ENCODE measurements at places on chromosomes 4 and X.

DNA sequence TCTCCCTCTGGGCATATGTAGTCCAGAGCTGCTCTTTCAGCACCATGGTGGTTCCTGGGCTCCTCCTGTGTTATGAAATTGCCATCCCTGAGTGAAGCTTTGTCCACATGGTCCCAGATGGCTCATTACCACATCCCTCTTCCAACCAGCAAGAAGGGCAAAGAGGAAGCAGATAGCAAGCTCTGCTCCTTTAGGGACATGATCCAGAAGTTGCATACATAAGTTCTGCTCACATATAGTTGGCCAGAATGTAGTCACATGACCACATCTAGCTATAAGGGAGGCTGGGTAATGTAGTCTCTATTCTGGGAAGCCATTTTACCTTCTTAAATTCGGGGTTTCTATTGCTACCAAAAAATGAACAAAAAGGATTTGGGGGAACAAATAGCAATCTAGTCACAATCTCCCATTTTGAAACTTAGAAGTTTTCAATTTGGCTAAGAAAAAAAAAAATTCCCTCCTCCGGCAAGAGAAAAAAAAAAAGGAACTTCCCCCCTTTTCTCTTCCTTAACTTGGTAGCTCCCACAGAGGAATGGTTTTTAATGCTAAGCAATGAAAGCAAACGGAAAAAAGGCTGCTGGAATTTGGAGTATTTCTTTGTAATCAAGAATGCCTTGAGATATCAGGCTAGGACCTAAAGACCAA lies 88.2 kb upstream of the USP9X start:
- peak; percentile 86 for DNase-seq

DNA sequence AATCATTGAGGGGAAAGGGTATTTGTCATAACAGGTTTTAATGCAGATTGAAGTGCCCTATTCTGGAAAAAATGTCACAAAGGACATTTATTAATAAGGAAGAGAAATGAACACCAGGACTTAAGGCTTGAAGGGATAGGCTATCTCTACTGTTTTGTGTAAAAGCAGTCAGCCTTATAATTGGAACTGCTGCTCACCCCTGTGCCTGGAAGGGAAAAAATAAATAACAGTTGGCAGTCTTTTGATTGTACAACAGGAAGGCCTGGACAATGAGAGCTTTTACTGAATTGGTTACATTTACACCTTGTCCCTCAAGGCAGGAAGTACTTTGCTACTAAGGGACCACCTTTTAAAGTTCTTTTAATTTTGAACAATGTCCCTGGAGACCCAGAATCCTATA lies 17.8 kb upstream of the MAGED4 start:
- no peak for DNase-seq

- no peak for DNase-seq
Measured at GRCh38 chr4:81601358-81601694, 129.6 kb upstream of the RASGEF1B start.

DNA sequence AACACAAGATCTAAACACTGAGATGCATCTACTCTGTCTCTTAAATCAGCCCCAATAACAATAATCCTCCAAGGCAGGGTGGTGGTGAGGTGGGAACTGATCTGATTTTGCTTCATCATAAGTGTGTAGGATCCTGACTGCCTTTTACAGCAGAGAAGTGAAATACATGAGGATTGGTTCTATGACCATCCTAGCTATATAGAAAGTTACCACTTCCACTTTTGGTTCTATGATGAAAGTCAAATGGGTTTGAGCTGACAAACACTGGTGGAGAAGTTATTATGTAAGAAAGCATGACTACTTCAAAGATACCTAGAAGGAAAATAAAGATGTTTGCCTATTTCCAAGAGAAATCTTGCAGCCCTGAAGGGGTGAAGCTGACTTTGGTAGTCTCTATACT lies 181.6 kb downstream of the NKX6-1 start:
- DNase-seq: peak; percentile 22

DNA sequence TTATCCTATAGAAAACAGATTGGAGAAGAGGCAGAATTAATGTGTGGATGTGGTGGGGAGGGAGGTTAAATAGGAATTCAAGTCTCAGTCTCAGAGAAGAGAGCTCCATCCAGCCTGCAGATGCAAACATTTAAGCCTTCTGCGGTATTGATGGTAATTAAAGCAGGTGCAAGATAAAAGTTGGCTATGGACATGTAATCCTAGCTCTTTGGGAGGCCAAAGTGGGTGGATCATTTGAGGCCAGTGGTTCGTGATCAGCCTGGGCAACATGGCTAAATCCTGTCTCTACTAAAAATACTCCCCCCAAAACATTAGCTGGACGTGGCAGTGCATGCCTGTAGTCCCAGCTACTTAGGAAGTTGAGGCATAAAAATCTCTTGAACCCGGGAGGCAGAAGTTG lies 332.7 kb downstream of the PABPC4L start:
- DNase-seq: no peak

GRCh38 chr4:38145741-38146140 lies 185.5 kb downstream of the PTTG2 start:
- no peak for DNase-seq

DNA sequence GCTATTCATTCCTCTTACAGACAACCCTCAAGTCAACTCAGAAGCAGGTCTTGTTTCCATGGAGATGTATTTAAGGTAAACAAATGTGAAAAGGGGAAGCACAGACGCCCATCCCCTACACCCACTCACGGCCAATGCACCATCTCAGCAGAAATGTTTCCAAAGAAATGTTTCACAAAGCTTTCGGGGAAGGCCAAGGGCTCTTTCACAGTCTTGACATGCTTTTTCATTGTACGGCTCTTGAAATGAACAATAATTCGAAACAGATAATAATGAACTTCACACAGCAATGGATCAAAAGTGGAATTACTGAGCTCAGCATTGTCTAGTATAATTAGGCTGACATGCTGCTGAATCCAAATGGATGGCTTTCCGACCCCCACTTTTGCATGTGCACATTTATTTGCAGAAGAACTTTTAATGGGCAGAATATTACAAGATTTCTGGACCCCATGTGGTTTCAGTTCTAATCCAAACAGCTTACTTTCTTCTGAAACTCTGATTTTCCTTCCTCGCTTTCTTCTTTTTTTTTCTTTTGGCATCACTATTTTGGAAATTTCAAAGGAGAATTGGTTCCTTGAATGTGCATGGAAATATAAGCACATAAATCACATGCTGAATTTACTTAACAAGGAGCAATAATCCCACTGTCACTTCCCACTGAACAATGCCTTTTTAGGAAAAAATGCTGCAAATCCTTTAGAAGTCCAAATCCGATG lies 160.9 kb downstream of the SMIM20 start:
- DNase-seq: peak; percentile 65

- DNase-seq: no peak
Measured at GRCh38 chrX:8447368-8447767, 17.3 kb upstream of the VCX3B start.

DNA sequence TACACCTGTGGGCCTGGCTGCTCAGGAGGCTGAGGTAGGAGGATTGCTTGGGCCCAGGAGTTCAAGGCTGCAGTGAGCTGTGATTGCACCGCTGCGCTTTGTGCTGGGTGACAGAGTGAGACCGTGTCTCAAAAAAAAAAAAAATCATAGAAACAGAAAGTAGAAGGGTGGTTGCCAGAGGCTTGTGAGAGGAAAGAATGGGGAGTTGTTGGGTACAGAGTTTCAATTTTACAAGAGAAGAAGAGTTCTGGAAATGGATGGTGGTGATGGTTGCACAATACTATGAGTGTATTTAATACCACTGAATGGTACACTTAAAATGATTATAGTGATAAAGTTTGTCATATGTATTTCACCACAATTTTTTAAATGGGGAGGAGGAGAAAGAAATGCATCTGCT lies 10.2 kb upstream of the GLOD5 start:
- DNase-seq: no peak

- no peak for DNase-seq
Measured at GRCh38 chr4:47185761-47186160, 154.4 kb downstream of the GABRB1 start.

- no peak for DNase-seq
Measured at GRCh38 chr4:25658777-25659176, 3.1 kb downstream of the SLC34A2 start.

GRCh38 chr4:147815741-147816140 lies 83.9 kb downstream of the ARHGAP10 start:
- no peak for DNase-seq

- no peak for DNase-seq
Measured at GRCh38 chrX:49269767-49270248, at the start of gene PPP1R3F. Gene PPP1R3F, plus strand, starts transcription at chrX:49269793. Its CDS starts 77 bp downstream, at chrX:49269870.

- DNase-seq: no peak
Measured at GRCh38 chrX:97843200-97843811, 959.6 kb downstream of the RPA4 start.

DNA sequence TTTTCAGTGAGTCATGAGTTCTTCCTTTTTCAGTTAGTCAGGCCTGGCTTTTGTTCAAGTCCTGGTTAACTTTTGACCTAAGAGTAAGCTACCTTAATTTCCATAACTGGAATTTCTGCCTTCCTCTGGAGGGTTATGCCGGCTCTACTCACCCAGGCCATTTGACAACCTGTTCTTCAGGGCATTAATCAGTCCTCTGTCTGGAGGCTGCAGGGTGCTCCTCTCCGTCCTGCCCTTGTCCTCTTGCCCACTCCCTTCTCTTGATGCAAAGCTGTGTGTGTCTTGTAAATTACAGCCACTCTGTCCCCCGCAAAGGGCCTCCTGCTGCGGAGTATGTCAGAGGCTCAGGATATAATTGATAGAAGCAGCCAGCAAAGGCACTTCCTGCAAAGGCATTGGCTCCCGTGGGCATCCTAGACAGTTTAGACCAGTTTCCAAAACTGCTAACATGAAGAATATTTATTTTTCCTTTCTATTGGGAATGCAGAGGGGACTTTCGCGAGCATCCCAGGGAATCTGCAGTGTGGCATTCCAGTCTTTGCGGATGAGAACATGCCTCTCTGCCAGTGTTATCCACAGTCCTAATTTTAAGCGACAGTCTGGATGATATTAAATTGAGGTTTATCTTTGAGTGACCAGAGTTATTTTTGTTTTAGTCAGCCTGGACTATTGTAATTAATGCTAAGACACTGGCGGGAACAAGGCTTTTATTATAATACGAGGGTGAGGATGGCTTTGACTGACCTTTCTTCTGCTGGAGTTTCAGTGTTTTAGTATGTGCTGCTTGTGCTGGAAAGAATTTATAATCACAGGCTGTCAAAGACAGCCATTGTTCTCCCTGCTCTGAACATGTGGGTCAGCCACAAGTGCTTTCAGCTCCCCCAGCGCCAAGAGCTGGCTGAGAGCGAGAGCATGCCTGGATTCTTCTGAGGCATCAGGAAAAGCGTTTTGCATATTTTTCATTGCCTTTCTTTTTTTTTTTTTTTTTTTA lies 74.2 kb downstream of the LIMCH1 start:
- DNase-seq: no peak

GRCh38 chr4:23835774-23836478 lies 53.9 kb downstream of the PPARGC1A start:
- DNase-seq: no peak
